ENCODE measurements at places on chromosomes 12 and 14.

DNA sequence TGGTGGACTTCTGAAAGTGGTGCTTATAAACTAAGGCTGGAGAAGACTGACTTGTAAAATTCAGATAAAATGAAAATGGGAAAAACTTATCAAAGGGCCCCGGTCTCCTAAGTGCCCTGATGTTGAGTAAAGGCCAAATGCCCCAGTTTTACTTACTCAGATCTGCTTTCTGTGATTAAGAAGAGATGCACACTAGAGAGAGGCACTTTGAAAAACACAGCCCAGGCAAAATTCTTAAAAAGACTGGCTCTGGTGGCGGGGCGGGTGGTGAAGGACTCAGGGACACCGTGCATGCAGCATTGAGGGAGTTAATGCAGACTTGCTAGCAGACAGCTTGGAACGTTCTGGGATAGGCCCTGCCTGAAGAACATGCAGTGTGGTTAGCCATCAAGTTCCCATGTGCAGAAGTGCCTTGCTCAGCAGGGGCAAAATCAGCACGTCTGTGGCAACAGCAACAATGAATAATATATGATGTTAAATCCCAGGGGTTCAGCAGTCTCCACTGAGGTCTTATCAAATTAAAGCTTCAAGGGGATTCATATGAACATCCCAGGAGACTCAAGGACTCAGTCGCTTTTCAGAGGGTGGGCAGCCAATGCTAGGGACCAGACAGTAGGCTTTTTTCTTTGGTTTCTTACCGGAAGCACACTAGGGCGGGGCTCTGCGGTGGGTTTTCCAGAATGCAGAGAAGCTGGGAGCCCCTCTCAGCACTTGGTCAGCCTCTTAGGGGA lies 105.0 kb downstream of the DAD1 start:
- DNase-seq, result peak; percentile 86

DNA sequence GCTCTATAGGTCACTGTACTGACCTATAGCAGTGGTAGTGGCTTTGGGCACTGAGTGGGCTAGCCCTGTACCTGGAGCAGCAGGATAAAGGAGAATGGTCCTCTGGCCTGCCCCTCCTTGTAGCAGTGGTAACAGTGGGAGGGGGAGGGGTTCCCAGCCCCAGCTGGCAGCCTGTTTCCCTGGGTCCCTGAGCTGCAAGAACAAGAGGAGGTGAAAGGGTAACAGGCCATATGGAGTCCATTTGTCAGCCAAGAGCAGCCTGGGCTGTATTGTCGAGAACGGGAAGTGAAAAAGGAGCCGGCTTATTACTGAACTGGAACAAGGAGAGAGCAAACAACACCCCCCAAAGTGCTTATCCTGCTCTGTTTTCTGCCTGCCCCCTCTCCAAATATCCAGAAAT lies 73.8 kb upstream of the SRSF5 start:
- no peak for DNase-seq

- DNase-seq, result peak; percentile 67
These were observed 6.5 kb downstream of the SH2B3 start for GRCh38 chr12:111412007-111412829.

DNA sequence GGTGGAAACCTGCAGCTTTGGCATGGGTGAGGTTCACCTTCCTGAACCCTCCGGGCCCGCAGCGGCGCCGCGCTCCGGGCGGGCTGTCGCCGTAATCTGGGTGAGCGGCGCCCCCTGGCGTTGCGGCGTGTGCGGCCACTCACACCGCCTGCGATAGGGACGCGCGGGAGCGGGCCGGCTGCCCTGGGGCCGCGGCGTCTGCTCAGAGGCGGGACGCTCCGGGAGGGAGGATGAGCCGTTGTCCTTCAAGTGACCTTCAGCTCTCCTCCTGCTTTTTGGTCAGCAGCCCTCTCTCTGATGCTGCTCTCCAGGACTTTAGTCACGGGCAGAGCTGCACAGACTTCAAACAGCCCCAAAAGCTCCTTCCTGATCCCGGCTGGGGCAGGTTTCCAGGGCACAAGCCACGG lies 211.7 kb upstream of the FKBP4 start:
- DNase-seq, result peak; percentile 51

GRCh38 chr12:123133701-123134100 lies 17.2 kb downstream of the PITPNM2 start:
- no peak for DNase-seq

- peak; percentile 63 for DNase-seq
These were observed 226.3 kb downstream of the ERC1 start for GRCh38 chr12:1217191-1217949.

GRCh38 chr12:108211157-108211556 lies 82.1 kb downstream of the WSCD2 start:
- DNase-seq, result no peak

GRCh38 chr14:24712909-24713308 lies 78.9 kb upstream of the GZMB start:
- DNase-seq, result no peak

GRCh38 chr14:69554500-69554899 lies 20.2 kb downstream of the CCDC177 start:
- DNase-seq, result peak; percentile 26

GRCh38 chr12:102501773-102502172 lies 21.4 kb upstream of the IGF1 start:
- DNase-seq, result no peak

DNA sequence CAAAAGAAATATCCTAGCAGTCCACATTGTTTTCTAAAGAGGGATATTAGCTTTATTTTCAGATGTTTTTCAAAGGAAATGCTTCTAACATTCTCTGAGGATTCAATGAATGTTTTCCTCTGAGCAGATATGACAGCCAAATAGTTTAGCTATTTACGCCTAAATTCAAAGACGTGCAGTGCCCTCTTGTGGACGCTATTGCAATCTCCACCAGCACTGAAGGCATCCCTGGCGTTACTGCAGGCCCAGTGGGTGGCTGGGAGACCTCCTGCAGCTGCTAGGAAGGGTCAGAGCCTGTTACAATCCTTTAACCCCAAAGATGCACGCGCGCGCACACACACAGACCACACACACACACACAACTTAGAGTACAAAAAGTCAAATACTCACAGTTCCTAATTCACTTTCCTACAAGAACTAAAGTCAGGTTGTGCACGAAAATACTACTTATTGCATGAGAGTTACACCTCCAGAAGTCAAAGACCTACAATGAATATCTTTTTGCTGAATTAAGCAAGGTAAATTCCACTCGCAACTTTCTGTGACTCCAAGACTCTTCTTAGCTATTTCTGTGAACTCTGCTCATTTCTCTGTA lies 589.3 kb upstream of the TMEM132C start:
- DNase-seq, result peak; percentile 85

All from fibroblast of skin of scalp (primary cell).